ENCODE measurements at places on chromosomes 13 and 19.

- no peak for DNase-seq
These were observed 14.7 kb upstream of the USP12 start for GRCh38 chr13:27186295-27186694.

- DNase-seq = no peak
These were observed 45.9 kb upstream of the AMER2 start for GRCh38 chr13:25218019-25218418.

GRCh38 chr13:26323764-26324163 is 69.8 kb downstream of the CDK8 start:
- DNase-seq = no peak

GRCh38 chr19:44590245-44591059 is 22.9 kb upstream of the IGSF23 start:
- DNase-seq = no peak

- DNase-seq = no peak
These were observed 370.7 kb downstream of the COG6 start for GRCh38 chr13:40026174-40026585.

- DNase-seq = no peak
These were observed 6.3 kb downstream of the KCTD12 start for GRCh38 chr13:76879883-76880270.

- no peak for DNase-seq
These were observed 592.6 kb downstream of the TBC1D4 start for GRCh38 chr13:74889321-74889720.

- DNase-seq = no peak
These were observed 37.3 kb upstream of the FNDC3A start for GRCh38 chr13:48938308-48938943.

DNA sequence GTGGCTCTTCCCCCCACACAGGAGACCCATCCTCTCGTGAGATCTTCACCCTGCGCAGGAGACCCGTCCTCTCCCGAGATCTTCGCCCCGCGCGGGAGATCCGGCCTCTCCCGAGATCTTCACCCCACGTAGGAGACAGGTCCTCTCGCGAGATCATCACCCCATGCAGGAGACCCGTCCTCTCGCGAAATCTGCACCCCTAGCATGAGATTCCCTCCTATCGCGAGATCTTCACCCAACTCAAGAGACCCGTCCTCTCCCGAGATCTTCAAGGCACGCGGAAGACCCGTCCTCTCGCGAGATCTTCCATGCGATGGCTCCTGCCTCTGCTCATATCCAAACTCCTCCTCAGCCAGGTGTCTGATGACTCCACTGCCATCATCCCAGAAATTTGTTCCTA is 24.3 kb downstream of the LAIR2 start:
- DNase-seq = no peak

DNA sequence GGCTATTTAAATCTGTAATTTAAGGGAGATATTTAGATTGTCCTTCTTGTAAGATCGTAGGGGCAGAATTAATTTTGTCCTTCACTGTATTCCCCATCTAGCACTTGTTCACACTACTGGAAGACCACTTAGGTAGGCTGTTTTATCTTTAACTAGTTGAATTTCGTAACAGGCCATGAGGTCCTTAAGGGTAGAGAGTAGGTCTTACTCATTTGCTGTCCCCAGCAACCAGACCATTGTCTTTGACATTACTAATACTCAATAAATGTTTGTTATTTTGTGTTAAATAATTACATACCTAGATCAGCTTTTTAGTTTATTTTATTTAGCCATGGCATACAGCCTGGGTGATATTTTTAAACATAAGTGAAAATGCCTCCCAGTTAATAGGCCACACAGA is 177.1 kb downstream of the PCCA start:
- no peak for DNase-seq

GRCh38 chr13:31320946-31321345 is 121.2 kb downstream of the B3GLCT start:
- no peak for DNase-seq

DNA sequence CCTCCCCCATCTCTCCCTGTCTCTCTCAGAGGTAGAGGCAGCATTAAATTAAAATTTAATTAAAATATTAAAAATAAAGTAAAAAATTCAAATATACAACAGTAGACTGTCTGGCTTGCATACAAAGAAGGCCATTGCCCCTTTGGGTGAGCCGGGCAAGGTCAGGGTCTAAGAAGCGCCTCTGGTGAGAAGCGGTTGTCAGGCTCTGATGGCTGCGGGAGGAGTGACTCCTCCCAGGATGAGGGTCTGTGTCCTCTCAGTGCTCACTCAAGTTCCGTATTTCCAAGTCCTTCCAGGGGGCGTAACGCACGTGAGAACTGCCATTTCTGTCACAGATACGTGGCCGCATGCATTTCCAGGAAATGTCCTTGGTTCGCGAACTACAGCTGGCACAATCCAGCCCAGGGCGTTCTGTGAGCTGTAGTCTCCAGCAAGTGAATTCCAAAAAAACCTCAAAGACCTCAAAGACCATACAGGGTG is 737 bp upstream of the ZNF181 start:
- DNase-seq = no peak

- DNase-seq = no peak
These were observed 32.7 kb downstream of the ALG5 start for GRCh38 chr13:36966404-36966803.

DNA sequence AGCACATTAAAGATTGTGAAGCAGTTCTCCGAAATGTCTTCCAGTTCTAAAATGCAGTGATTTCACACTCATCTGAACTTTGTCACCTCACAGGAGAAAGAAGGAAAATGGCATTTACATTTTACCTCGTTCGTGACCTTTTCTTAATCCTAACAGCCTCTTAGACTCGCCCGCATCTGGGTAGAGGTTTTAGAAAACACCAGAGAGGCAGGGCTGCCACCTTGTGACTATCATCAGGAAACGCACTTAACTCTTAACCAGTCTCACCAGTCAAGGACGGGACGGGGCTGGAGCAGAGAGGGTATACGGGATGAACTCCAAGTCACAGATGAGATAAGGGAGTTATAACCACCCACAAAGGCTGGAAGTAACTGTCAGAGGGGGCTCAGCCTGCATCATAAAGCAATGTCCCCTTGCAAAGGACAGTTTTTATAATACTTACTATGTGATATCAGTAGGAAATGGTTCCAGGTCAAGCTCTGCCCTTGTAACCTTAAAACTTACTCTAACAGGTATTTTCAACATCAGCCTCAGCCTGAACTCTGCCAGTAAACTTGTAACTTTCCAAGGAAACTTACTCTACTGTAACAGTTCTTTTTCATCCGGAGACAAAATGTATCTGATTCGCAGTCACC is 8.6 kb upstream of the CEACAM6 start:
- DNase-seq = no peak

DNA sequence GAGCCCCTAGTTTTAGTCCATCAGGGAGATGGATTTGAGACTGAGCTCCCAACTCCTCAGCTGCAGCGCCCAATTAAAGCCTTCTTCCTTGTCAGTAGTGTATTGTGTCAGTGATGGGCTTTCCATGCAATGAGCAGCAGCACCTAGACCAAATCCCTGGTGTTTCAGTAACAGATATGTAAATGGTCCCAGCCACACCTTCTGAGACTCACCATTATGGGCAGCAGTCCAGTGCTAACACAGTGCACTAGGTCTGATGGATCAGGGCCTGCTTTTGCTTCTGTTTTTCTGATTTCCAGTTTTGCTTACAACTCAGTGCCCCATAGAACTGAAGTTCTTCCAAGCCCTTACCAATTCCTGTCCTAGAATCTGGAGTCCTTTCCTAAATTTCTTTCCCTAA is 41.8 kb upstream of the MIR17HG start:
- no peak for DNase-seq

GRCh38 chr13:25085125-25085742 is 10.7 kb upstream of the PABPC3 start:
- no peak for DNase-seq

DNA sequence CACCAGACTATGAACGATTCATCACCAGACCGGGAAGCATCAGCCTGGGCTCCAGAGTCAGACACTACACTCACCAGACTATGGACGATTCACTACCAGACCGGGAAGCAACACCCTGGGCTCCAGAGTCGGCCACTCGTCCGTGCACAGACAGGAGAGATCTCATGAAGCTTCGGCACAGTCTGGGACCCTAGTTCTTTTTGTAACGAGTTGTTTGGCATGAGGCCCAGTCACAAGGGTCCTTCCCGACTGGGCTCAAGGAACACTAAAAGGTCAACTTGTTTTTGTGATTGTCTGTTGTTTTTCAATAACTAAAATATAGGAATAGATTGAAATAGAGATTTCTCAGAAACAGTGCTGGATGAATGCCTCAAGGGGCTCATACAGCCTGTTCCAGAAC is 1141.6 kb upstream of the MIR17HG start:
- DNase-seq = no peak

DNA sequence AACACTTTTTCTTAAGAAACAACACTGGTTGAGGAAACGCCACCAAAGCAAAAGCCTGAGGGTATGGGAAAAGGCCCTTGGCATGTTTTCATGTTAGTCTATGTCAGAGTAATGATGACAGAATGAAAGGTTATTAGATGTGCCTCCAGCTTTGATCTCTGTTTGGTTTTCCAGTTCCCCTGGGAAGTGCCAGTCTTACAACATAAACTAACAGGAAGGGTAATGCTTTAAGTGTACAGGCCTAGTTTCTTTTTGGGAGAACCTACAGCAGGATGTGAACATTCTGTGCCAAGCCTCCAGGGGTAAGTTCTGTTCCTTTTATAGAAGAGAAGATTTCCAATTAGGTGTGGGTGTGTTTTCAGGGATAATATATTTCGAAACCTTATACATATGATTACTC is 121.7 kb downstream of the FNDC3A start:
- no peak for DNase-seq

GRCh38 chr13:40017662-40018262 is 362.3 kb downstream of the COG6 start:
- DNase-seq = no peak
